Stimulated activated CD4-positive, alpha-beta T cell treated with anti-CD3 and anti-CD28 coated beads, TNF-alpha, amount 100 ng/mL, for 4 hours (primary cell): ENCODE measurements at places on chromosomes 5 and 9.

DNA sequence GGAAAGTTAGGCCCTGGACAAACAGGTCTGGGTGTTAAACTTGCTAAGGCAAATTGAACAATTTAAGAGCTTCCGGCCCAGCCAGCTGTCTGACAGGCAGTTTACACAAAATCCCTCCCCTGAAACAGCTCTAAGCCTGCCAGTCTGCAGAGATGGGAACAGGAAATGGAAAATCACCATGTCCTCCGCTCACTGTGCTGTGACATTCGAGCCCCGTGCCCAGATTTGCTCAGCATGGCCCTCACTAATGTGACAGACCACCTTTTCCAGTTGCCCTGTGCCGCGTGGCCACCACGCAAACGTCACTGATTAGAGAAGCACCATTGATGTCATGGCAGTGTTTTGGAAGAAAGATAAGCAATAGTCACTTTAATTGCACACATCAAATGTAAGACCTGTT lies 41.0 kb downstream of the CCNJL start:
- DNase-seq, result no peak

DNA sequence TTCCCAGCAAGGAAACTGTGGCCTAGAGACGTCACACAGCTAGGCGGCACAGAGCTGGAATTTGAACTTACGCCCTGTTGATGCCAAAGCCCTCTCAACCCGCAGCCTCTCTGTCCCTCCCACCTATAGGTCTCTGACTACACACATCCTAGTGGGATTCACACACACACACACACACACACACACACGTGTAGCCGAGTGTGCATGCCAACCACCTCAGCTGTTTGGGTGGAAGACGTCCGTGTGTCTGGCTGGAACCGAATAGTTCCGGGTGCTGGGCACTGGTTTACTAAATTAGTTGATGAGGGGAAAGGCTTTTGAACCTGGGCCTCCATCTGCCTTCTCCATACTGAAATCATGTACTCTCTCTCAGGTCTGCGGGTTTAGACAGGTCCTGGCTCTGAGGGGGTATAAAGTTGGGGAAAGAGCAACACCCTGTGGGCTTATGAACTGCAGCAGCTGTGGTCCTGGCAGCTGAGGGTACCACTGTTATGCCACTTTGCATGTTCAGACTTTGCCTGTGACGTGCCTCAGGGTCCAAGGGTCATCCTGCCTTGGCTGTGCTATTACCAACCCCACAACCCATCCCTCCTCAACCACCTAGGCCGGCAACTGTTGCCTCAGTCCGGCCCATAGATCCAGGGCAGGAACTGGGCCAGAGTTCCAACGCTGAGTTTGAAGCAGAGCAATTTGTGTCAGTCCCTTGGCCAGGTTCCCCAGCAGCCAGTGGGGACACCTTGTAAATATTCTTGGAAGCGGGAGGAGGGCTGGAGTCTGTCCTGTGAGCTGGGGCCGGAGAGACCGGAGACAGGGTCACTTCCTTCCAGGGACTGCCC lies 50.5 kb downstream of the PSD2 start:
- DNase-seq, result no peak

DNA sequence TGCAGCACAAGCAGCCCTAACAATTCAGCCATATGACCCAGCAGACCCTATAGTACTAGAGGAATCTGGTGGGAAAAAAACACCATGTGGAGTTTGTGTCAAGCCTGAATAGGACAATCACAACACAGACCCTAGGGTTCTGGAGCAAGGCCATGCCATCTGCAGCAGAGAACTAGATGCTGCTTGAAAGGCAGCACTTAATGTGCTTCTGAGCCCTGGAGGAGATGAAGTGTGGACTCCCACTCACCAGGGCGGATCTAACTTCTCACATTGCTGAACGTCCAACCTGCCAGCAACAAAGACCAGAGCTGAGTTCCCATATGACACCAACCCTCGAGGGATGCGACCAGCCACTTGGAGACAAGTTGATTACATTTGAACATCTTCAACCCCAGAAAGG lies 43.2 kb downstream of the GABBR2 start:
- DNase-seq, result no peak

- DNase-seq, result no peak
Observed at GRCh38 chr5:95564450-95564849, 9.5 kb downstream of the ARSK start.

GRCh38 chr5:104540448-104540847 lies 977.9 kb upstream of the NUDT12 start:
- DNase-seq, result no peak

DNA sequence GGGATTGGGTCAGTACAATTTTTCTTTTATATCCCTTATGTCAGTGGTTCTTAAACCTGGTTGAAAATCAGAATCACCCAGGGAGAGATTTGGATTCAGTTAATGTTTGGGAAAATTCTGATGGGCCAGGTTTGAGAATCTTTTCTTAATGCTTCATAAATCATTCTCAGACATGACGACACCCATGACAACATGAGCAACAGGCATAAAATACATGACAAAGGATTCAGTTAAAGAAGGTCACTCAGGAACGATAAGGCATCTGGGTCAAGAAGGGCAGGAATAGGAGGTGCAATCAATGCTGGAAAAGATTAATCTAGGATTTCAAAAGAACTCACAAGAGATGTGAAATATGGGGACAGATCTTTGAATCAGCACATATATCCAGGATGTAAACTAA lies 41.8 kb downstream of the ELOVL7 start:
- no peak for DNase-seq

GRCh38 chr5:15834596-15835245 lies 334.7 kb downstream of the FBXL7 start:
- DNase-seq, result no peak

DNA sequence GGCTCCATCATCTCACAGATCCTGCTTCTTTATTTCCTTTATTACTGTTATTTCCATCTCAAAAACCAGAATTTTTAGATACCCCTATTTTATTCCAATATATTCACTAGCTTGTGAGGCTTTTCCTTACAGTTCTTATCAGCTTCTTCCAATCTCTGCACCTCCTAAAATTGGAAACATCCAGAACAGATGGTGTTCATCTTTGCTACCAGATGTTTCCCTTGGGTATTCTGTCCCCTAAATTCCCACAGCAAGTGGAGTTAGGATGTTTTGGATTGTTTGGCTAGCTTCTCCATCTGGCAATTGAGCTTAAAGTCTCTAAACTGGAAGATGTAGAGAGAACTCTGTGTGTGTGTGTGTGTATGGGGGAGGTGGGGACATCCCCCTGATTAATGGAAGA lies 580.4 kb downstream of the DTWD2 start:
- DNase-seq, result no peak

- DNase-seq, result no peak
Observed at GRCh38 chr9:76321195-76321828, 72.9 kb downstream of the RFK start.

DNA sequence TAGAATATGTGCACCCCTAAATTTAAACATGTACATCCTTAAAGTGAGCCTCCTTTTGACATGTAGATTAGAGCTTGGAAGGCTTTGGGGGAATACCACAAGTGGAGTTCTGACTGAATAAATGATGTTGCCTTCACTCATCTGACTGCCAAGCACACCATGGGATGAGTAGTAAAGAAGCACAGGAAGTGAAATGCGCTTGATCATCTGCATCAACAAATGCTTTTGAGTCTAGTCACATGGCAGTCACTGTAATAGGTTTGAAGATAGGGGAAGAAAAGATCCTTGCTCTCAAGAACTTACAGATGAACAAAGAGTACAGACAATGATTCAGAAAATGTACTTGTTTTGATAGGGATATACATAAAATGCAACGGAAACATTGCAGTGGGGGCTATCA lies 62.0 kb upstream of the STARD4 start:
- no peak for DNase-seq

- no peak for DNase-seq
Observed at GRCh38 chr9:33109097-33109496, 32.6 kb upstream of the SMU1 start.

GRCh38 chr5:27978322-27978721 lies 939.9 kb upstream of the CDH9 start:
- DNase-seq, result no peak

- no peak for DNase-seq
Observed at GRCh38 chr5:179777909-179778308, 15.9 kb upstream of the LTC4S start.

GRCh38 chr5:4639946-4640345 lies 500.2 kb upstream of the ADAMTS16 start:
- DNase-seq, result no peak
